Activated CD4-positive, alpha-beta T cell treated with anti-CD3 and anti-CD28 coated beads, Interleukin-2, amount 50 U/mL, for 24 hours (primary cell): ENCODE measurements at places on chromosomes 2 and 18.

DNA sequence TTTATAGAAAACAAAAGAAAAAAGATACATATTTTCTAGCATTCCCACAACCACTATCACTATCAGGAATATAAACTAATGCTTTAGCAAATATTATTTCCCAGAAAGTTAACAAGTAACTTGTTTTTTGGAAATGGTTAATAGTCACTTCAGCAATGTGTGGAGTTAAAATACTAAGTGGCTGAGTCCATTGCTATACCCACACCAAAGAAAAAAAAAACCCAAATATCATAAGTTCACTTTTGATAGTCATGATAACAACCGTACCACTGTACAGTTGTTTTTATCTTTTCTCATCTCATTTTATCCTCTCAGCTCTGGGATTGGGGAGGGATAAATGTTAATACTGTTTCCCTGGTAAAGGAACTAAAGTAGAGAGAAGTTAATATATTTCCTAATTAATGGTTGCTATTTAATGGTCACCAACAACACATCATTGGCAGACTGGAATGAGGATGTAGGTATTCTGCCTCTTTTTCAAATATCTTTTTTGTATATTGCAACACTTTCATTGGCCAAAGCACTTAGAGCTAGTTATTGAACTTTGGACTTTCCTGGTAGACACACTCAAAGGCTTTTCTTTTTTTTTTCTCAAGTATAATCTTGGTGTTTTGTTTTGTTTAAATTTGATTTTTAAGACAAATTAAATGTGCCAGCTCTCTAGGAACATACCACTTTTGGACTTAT, 18.4 kb upstream of the KANSL1L start:
- DNase-seq: no peak

DNA sequence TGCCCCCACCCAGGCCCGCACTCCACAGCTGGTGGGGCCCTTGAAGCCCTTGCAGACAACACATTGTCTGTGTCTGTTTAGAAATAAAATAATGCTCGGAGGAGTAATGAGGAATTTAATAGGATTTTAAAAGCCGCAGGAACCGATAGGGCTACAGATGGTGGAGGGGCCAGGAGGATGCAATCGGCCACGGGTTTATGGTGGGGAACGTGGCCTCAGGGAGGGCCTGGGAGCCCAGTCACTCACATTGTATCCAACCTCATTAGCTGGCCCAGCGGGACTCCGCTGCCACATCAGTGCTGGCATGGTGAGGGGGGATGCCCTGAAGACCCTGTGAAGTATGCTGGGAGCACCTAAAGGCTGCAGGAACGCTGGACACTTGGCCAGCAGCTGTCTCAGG, 252.0 kb downstream of the CELF4 start:
- DNase-seq: no peak

DNA sequence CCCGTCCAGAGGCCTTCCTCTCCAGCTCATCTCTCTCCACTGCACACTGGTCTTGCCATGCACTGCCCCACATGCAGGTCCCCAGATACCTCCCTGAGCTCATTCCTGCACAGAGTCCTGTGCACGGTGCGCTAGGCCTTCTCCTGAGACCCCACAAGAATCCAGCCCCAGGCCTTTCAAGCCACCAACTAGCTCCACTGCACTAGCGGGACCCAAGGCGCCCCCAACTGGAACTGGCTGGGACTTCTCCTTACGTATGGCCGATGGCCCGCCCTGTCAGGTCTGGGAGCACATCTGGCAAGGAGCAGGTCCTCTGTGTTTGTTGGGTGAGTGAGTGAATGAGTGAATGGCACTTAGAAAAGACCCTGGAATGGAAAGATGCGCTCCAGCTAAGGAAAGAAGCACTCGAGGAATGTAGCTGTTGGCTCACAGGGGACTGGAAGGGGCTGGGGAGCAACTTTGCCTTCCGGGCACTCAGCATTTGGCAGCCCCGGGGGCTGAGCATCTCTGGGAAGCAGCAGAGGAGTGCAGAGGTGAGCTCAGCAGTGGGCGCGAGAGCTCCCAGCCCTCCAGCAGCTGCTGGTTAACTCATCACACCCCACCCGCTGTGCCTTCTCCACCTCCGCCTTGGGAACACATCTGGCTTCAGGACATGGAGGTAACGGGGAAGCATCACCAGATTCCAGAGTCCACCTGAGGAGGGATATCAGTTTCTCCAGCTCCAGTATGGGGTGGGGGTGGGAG, 223.1 kb downstream of the GLI2 start:
- no peak for DNase-seq

DNA sequence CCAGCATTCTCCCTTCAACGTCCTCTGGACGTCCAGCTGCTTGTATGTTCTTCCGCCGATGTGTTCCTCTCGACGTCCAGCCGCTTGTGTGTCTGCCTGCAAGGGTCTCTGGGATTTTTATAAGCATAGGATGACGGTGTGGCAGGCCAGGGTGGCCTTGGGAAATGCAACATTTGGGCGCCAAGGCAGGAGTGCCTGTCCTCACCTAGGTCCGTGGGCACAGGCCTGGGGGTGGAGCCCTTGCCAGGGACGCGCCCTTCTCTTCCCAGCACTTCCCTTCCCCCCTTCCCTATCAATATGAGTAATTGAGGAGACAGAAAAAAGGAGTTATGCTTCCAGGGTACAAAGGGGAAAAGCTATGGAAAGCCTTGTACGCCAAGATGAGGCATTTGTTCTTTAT, 6.4 kb downstream of the NLRC4 start:
- DNase-seq: no peak

DNA sequence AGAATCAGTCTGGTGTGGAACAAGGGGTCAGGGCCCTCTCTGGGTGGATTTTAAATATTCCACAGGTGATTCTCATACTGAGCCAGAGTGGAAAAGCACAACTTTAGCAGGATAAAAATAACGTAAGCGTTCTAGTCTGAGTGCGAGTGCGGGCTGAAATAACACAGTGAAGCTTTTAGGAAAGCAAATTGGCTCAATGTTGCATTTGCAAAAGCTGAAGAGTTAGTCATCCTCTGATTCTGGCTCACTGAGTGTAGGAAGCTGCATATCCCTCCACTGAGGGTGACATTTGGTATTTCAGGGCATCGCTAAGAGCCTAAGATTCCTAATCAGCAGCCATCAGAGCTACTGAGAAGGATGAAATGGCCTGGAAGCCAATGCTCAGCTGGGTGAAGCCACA, 134.7 kb downstream of the RIF1 start:
- DNase-seq: no peak

- DNase-seq: no peak
These were observed 63.3 kb upstream of the CSRNP3 start for GRCh38 chr2:165406173-165406572.

DNA sequence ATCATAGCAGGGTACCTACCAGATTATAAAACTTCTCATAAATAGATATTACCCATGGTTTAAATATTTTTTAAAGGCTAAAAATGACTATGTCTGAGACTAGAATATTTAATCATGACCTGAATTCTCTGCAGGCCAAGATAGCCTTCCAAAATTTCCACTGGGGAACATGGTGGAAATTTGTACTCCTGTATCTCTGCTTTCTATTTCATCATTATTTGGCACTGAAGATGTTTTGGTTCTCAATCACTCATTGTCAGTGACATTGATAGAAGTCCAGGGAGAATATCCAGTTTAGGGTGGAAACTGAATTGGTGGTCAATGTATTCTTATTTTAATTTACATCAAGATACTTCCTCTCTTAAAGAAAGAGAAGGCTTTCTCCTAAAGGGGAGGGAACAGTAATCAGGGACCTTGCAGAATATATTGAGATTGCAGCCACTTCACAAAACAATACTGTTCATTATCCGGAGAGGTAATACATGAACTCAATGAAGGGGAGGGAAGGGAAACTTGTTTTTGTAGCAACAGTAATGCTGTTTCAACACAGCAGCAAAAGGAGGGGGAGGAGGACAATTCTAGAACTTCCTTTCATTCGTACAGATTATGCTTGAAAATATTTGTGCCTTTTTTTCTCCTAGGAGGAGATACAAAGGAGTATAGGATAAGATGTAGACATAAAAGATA, 34.1 kb downstream of the EEF1B2 start:
- no peak for DNase-seq

DNA sequence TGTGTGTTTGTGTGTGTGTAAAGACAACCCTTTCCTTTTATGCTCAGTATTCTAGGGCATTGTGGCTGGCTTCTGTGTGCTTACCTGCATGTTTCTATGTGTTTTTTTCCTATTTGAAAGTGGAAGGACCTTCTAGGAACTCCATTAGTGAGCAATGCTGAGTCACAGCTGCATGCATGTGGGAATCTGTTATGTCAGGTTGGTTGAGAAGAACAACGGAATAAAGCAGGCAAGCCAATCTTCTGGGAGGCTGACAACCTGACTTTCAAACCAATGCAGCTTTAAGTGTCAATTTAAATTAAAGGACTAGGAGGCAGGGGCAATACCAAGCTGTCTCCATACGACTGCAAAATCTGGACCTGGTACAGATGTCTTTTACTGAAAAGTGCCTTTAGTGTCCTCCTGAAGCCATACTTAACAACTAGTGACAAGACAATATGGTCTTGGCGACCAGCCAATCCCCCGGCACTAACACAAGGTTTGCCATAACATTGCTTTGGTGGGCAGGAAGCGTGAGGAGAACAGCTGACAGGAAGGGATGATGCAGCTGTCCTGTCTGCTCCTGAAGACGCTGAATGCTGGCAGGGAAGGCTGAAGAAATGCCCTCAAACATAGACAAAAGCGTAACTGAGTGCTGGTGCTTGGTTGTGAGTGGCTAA, 514.7 kb upstream of the CDH7 start:
- no peak for DNase-seq
